ENCODE measurements at places on chromosomes 4 and X. TPM values are rescaled to one million over a fixed set of nuclear protein-coding genes. Genes with fewer than 3 reads are reported as not detected.

Gene BEND2
- not detected for polyA plus RNA-seq

Gene CT83
- polyA plus RNA-seq, result not detected

Gene TMPRSS11D
- polyA plus RNA-seq, result not detected

Gene FAT1
- 62.8 TPM for polyA plus RNA-seq

Gene TMEM255A
- polyA plus RNA-seq, result not detected

Gene FAM149A
- 1.4 TPM for polyA plus RNA-seq

Gene MAP9
- polyA plus RNA-seq, result 8.7 TPM

Gene SMR3B
- not detected for polyA plus RNA-seq

Gene RRH
- polyA plus RNA-seq, result 0.10 TPM

Gene YY2
- polyA plus RNA-seq, result 2.6 TPM

Gene ZNF718
- 0.96 TPM for polyA plus RNA-seq

Gene ADH7
- polyA plus RNA-seq, result not detected

Gene ITIH6
- polyA plus RNA-seq, result not detected

Gene BMX
- polyA plus RNA-seq, result not detected

Gene XAGE1A
- 8.3 TPM for polyA plus RNA-seq

Gene CENPVL1
- not detected for polyA plus RNA-seq

Gene PYURF
- polyA plus RNA-seq, result 76.9 TPM

Gene SOD3
- polyA plus RNA-seq, result not detected

Gene GAB3
- 0.13 TPM for polyA plus RNA-seq

Gene AMBN
- not detected for polyA plus RNA-seq

Gene CRMP1
- 0.80 TPM for polyA plus RNA-seq

Gene YTHDC1
- polyA plus RNA-seq, result 49.3 TPM

Gene PPP4R3C
- polyA plus RNA-seq, result not detected

Gene DKC1
- 190 TPM for polyA plus RNA-seq

Gene NIPAL1
- polyA plus RNA-seq, result 0.29 TPM

Gene GUCY1B1
- polyA plus RNA-seq, result 0.14 TPM

Gene INTS12
- polyA plus RNA-seq, result 14.6 TPM

Gene TLR2
- not detected for polyA plus RNA-seq

Gene ALPK1
- polyA plus RNA-seq, result 3.5 TPM

Gene MAGEA1
- not detected for polyA plus RNA-seq

Gene CYLC1
- not detected for polyA plus RNA-seq

Gene DSPP
- not detected for polyA plus RNA-seq

Gene PGM2
- 11.0 TPM for polyA plus RNA-seq

Gene MAGED2
- 87.7 TPM for polyA plus RNA-seq

Gene DNASE1L1
- polyA plus RNA-seq, result 20.9 TPM

Gene SPIN2A
- polyA plus RNA-seq, result 0.34 TPM

Gene FABP2
- not detected for polyA plus RNA-seq
